AG08396 (cell line): ENCODE measurements at places on chromosomes 1 and 21.

DNA sequence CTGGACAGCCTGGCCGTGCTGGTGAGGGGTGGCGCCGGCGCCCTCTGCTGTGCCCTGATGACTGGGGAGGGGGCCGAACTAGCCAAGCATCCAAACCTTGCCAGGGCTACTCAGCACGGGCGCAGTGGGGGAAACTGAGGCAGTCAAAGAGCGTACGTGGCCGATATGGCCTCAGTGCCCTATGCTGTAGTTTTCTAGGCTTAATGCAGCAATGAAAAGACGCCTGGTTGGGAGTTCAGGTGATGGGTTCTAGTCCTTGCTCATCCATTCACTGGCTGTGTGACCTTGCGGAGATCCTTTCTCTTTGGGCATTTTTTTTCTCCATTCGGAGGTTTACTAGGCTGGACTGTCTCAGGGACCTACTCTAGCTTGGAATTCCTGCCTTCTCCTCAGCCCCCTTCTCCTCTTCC lies 822 bp downstream of the MTX1 start:
- DNase-seq: peak; percentile 1

DNA sequence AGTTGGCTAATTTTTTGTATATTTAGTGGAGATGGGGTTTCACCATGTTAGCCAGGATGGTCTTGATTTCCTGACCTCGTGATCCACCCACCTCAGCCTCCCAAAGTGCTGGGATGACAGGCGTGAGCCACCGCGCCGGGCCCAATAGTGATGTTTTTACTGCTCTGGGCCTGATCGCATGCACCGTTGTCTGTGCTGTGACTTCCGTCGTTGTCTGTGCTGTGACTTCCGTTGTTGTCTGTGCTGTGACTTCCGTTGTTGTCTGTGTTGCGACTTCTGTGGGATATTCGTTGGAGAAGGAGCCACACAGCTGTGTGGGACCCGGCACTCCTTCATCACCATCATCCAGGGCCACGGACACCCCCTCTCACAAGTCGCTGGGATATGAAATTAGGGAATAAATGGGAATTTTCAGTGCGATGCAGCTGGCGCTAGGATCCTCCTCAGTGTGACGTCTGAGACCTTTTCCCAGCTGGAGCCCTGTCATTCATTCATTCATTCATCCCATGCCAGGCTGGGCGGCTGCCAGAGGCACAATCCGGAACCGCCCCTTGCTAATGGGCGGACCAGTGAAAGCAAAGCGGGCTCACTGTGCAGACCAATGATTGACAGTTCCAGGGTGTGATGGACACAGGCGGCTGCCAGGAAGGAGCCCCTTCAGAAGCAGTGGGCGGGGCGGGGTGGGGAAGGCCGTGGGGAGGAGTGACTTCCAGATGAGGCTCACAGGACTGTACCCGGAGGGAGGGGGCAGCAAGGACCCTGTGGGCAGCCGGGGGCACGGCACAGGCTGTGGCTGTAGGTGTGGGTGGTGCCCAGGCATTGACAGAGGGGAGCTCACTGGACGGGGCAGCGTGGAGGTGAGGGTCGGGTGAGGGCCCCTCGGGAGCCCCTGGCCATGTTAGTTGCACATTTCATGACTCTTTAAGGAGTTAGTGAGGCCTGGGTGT lies 48.9 kb downstream of the PRKCZ start:
- DNase-seq: no peak

DNA sequence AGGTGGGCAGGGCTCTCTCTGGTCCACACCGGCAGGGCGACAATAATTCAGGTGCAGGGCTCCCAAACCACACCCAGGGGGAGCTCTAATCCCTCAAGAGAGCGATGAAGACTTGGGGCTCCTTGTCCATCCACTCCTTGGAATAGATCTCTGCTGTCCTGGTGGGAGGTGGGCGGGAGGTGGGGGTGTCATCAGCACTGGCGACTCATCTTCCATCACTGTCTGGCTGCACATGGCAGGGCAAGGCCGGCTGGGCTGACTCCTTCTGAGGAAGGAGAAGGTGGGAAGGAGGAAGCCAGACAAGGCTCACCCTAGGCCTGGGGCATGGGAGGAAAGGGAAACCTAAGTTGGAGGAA lies 29.3 kb downstream of the TNNT2 start:
- peak; percentile 79 for DNase-seq

GRCh38 chr1:15196807-15197530 lies 43.4 kb downstream of the TMEM51 start:
- no peak for DNase-seq
